NCI-H2171 (cell line): ENCODE measurements at places on chromosomes 4 and X.

DNA sequence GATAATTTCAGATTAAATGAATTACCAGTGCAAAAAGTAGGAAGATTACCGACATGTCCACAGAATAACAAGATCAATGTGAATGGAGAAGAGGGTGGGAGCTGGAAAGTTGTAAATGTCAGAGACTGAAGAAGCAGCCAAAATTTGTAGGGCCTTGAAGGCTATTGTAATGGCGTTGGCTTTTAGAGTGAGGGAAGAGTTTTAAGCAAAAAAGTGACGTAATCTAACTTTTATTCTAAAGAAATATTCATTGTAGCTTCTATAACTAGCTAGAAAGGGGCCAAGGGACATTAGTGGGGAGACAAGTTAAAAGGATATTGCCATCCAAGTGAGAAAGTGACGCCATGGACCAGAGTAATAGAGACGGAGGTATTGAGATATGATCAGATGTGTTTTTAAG, 63.3 kb upstream of the PCDH7 start:
- DNase-seq: no peak

- DNase-seq: no peak
These were observed 153.2 kb upstream of the RPL34 start for GRCh38 chr4:108466936-108467902.

DNA sequence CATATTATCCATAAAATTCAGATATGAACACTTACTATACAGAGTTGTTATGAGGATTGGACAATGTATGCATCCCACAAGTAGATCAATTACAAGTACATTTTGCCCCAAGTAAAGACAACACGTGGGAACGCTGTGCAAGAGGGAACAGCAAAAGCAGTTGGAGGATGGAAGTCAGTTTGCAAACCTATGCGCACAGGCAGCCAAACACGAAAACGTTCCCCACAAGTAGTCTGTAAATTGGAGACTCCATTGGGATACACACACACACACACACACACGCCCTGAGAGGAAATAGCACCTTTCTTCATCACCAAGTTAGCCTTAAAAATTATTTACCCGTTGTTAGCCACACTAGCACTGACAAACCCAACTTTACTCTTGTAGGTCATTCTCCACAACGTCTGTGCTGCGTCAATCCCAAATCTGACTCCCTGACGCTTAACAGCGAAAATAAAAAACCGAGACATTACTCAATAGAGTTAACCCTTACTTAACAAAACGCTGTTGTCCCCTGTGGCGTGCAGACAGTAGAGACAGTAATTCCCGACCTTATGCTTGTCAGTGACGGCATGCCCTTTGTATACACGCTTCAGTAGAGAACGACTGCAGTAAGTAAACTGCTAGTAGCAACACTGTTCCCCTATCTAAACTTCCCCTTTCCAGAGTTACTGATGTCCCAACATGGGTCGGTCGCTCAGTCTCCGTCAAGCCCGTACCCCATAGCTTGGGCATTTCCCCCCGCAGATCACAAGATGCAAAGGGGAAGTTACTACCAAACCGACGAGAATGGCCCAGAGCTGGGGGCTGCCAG, 730 bp downstream of the MANBA start:
- DNase-seq: no peak

GRCh38 chr4:78951862-78952472, 12.7 kb upstream of the PAQR3 start:
- no peak for DNase-seq

DNA sequence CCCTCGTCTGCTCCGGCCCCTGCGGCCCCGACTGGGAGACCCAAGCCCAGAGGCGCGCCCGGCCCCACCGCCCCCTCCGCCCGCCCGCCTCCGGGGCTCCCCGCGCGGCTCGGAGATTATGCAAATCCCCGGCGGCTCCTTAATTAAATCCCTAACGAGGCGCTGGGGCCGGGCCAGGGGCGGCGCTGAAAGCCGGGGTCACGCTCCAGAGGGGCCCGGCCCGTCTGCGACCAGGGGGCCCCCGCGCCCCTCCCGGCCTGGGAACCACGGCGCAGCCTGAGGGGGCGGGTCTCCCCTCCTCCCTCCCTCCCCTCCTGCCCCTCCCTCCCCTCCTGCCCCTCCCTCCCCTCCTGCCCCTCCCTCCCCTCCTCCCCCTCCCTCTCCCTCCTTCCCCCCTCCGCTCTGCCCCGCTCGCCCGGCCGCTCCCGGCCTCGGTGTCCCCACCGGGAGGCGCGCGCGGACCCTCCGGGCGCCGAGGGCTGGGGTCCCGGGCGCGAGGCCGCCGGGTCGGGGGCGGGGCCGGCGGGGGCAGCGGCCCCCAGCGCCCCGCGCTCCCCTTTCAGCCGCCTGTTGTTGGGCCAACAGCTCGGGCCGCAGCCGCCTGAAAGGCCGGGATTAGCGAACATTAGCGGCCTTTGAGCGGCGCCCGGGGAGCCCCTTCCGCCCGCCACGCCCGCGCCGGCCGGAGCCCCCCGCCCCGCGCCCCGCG, 25.9 kb upstream of the FGFR3 start:
- DNase-seq: no peak

- no peak for DNase-seq
These were observed 29.9 kb upstream of the TEC start for GRCh38 chr4:48299560-48299959.

GRCh38 chr4:56255820-56256219, 131.5 kb downstream of the AASDH start:
- no peak for DNase-seq

DNA sequence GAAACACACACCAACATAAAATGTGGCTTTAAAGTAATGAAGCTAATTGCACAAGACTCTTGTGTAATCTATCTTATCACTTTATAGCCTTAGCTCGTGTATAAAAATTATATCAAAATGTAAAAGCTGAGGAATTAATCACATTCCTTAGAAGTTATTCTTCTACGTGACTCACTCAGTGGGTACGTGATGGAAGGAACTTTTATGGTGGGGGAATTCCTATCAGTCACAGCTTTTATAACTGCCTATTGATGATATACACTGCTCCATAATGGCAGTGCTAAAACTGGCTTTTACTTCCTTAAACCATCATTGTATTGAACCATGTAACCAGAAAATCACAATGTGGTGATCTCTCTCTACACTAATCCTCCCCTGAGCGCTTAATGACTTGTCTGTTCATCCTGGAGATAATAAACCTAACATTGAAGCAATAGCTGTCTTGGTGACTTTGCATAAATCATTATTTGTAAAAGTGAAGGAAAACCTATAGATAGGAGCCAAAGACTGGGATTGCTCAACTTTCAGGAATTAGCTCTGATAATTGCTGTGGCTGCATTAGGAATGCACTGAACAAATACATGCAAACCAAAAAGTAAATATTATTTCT, 276.7 kb downstream of the GBA3 start:
- no peak for DNase-seq

- no peak for DNase-seq
These were observed 2.2 kb downstream of the KCND1 start for GRCh38 chrX:48969471-48969870.

GRCh38 chr4:100261346-100261745, 71.1 kb upstream of the DDIT4L start:
- DNase-seq: no peak

- no peak for DNase-seq
These were observed 170.9 kb downstream of the APBB2 start for GRCh38 chr4:41043465-41043864.

GRCh38 chrX:21408307-21408706, 34.1 kb downstream of the CNKSR2 start:
- no peak for DNase-seq

DNA sequence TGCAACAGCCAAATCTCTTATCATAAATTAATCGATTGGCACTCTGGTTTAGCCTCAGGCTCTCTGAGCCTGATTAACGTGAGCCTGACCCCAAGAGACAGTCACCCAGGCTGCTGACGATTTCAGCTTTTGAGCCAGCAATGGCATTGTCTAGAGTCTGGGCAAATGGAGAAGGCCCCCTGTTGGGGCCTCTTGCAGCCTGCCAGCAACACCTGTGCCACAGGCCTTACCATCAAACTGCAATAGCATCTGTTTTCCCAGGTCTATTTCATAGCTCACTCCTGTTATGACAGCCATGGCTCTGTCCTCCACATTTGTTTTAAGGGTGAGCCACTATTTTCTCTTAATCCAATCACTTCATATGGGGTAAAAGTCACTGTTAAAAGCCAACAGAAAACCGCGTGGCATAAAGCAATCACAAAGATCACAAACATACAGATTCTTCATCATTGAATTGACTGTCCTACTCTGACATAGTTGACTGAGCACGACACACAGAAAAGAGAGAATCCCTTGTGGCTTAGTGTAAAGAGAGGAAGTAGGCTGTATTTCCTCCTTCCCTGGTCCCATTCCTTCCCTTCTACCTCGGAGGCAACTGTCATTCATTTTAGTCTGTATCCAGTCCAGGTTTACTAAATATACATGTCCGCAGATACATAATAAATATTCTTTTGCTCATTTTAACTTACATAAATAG, 47.8 kb downstream of the SLC9A7 start:
- DNase-seq: peak; percentile 48

GRCh38 chr4:58669783-58670182, 1559.6 kb upstream of the IGFBP7 start:
- DNase-seq: no peak

DNA sequence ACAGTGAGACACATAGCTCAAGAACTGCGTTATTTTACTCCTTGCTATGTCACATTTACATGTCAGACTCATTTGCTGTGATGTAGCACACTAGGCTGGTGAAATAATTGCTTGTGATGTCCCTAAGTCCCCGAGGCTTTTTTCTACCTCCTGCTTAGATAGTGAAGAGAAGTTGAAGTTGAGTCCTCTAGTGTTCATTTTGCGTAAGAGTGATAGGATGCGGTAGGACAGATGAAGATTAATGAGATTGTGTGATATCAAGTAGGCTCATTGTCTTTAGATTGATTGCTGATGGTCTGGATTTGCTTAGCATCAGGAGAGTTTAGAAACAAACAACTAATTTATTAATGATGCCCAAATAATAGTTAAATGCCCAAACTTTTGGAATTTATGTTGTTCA, 173.6 kb upstream of the NUDT6 start:
- no peak for DNase-seq

DNA sequence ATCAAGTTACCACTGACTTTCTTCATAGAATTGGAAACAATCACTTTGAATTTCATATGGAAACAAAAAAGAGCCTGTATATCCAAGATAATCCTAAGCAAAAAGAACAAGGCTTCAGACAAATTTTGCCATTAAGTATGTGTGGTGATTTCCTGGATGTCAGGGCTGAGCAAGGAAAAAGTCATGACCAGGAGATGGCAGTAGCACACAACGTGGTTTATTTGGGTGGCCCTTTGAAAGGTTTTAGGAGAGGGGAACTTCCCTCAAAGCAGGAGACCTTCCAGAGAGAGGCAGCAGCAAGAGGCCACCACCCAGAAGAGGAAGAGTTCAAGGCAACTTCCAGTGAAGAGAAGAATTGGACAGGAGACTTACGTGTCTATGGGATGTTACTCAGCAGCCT, 18.1 kb upstream of the ZXDB start:
- DNase-seq: no peak
